ENCODE measurements at places on chromosomes 3 and 15. TPM values are rescaled to one million over a fixed set of nuclear protein-coding genes. Genes with fewer than 3 reads are reported as not detected.

Gene MOBP
- total RNA-seq: not detected

DNA sequence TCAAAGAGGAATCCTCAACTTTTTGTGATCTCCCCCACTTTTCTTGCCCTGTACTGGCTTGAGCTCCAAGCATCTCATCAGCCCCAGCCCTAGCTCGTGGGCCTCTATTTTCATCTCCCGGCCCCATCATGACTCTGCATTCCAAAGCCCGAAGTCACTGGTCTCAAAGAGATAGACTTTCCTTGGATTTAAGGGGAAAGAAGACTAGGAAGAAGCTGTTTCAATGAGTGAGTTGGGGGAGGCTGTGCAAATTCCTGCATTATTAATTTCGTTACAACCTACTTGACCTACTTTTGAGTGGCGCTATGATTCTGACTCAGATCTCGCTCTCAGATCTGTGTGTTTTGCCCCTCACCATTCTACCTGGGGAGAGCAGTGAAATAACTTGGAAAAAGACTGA lies 266.6 kb upstream of the TBL1XR1 start:
- no peak for DNase-seq

Gene UCN2
- not detected for total RNA-seq

GRCh38 chr15:35721751-35722150 lies 175.8 kb upstream of the DPH6 start:
- no peak for DNase-seq

DNA sequence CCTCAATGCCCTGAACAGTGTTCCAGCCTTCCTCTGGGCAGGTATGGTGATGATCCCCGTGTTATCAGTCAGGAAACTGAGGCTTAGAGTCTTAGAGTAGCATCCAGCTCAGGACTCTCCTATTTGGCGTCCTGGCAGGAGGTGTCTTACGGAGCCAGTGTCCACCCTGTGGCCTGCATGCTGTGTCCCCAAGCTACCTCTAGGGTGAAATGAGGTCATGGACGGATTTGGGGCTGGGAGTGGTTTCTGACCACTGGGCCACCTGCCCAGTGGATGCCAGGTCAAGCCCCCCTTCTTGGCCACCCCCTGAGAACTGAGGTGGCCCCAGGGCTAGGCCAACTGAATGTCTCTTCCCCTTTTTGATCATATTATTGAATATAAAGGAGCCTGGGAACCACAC lies 27.2 kb upstream of the SLC6A6 start:
- no peak for DNase-seq

Gene CELF6
- total RNA-seq: 0.55 TPM

- no peak for DNase-seq
Observed at GRCh38 chr3:191198932-191199331, at the start of gene OSTN. OSTN (plus strand) TSS chr3:191199241; CDS start chr3:191212533, 13,292 bp downstream.

Gene RTP1
- total RNA-seq: not detected

Gene HCN4
- total RNA-seq: not detected

Gene HIGD2B
- 1.0 TPM for total RNA-seq

Gene IGSF11
- total RNA-seq: not detected

DNA sequence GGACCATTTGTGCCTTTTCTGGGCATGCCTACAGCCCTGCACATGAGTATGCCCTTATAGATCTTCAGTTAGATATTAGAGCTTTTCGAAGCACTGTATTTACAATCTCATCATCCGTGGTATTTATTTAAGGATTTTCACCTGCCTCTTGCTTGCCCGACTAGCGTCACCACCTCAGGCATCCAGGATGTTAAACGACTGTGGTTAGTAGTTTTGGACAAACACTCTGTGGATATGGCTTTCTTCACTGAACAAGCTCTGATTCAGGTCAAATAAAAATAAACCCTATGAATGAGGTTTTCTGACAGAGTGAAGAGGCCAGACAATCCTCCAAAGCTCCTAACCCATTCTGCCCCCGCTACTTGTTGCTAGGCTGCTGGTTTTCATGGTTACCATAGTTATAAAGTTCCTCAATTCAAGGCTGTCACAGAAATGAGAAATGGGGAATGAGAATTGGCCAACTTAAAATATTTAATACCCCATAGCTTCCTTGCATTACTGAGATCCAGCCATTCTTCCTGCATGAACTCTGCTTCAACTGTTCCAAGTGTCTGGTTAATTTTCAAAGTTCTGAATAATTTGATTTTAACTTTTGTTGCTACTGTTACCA lies 440.1 kb downstream of the GABRG3 start:
- DNase-seq: no peak

DNA sequence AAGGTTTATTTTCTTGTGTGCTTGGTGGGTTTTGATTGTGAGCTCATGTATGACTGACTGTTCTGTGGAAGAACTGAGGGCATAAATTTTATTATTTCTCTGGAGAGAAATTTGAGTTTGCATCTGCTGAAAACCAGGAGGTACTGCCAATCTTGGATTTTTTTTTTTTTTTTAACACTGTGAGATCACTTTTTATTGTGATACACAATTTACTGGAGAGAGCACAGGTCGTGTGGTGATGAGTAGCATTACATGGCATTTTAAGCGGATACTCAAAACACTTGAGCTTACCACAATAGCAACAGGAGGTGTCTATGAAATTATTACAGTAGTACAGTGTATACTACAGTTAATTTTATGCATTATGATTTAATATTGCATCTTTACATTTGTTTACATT lies 237.4 kb downstream of the MFSD1 start:
- DNase-seq: no peak

DNA sequence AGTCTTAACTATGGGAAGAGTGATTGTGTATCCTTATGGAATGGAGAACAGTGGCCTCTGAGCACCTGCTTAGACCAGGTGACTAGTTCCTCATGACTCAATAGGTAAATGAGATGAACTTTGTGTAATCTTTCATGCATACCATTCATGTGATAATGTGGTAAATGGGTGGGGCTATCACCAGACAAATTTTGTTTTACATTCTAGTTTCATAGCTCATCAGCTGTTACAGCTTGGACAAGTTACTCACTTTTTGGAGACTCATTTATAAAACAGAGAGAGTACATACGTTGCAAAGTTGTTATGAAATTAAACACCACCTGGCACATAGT lies 103.7 kb upstream of the TGFBR2 start:
- DNase-seq: no peak

GRCh38 chr3:152461460-152461859 lies 192.7 kb downstream of the MBNL1 start:
- DNase-seq: no peak

DNA sequence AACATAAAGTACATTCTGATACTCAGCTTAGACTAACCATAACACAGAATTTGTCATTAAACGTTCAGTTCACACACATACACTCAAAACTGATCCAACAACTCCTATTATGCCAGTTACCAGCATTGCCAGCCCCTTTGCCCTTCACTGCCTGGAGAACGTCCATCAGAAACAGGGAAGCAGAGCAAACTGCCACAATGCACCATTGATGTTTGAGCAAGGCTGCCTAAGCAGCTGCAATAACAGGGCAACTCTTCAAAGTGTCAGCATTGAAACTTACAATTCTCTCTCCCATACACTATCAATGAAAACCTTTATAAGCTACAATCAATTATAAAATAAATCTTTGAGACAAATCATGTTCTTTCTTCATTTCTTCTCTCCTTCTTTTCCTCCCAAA lies 85.1 kb downstream of the ZBTB20 start:
- DNase-seq: no peak

- DNase-seq: no peak
Observed at GRCh38 chr15:59159210-59159609, 47.4 kb upstream of the LDHAL6B start.

DNA sequence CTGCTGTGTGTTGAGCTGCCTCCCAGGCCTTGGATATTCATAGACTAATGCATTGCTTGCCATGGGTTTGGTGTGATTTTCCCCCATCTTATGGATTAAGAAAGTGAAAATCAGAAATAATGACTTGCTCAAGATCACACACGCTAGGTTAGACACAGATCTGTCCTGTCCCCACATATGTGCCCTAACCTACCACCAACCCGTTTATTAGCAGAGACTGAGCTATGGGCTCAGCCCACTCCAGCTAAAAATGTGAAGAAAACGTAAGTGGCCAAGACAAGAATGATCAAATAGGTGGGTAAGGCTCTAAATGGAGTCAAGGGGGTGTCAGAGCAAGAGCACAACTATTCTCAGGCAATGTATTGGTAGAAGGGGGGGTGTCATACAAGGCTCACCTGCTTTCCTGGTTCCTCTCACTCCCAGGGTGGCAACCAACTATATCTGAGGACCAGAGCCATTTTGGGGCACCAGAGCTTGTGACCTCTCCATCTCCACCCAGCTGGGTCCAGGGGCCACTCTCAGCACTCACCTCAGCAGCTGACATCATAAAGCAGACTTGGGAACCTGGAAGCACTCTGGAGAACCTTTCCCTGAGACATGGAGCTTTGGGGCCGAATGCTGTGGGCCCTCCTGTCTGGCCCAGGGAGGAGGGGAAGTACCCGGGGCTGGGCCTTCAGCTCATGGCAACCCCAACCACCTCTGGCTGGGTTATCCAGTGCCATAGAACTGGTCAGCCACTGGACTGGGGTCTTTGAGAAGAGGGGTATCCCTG lies 1.4 kb downstream of the HEMK1 start:
- DNase-seq: no peak

DNA sequence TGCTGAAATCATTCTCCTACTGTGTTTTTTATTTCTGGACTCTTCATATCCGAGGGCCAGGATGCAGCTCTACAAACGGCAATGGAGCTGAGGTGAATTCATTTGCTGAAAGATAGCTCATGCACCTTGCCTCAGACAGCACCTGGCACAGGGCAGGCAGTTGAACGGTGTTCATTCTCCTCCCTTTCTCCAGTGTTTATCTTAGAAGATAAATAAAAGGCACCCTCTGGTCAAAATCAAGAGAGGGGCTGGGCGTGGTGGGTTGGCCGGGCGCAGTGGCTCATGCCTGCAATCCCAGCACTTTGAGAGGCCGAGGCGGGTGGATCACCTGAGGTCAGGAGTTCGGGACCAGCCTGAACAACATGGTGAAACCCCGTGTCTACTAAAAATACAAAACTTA lies 79.3 kb upstream of the LMOD3 start:
- peak; percentile 38 for DNase-seq

DNA sequence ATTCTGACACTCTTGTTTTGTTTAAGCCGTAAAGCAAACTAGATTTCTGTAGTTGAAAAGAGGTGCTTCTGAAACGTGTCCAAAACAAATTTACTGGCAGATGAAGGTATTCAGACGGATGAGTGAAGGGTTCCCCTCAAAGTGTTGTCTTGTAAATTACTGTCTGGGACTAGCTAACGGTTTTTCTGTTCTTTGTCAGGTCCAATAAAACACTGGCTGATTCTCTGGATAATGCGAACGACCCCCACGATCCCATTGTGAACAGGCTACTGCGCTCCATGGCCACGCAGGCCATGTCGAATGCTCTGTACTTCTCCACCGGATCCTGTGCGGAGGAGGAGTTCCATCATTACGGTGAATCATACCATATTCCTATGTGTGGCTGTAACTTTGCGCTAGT lies 27.7 kb downstream of the TIPIN start:
- DNase-seq: no peak

DNA sequence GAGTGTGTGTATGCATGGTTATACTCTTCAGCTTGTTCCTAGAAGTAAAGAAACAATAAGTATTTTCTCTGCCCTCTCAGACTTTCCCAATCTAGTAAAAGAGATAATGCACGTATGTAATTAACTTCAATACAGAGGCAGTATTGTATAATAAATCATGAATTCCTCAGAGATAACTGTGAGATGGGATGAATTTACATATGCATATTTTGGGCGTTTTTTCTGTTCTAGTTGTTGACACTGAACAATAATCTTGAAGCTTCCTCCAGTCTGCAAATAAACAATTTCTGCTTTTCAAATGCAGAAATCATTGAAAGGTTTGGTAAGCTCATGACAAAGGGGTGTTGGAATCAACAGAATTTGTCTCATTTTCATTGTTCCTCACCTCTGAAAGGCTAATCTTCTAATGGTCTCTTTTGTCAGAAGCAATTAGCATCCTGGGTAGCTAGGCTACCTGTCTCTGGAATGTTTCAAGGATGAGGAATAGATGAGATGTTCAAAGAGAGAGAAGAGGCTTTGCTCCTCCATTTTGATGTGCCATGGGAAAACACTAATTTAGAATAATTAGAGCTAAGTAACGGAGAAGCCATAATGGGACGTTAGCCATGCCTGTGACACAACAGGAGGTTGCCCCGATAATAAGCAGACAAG lies 43.3 kb upstream of the SIAH2 start:
- no peak for DNase-seq

DNA sequence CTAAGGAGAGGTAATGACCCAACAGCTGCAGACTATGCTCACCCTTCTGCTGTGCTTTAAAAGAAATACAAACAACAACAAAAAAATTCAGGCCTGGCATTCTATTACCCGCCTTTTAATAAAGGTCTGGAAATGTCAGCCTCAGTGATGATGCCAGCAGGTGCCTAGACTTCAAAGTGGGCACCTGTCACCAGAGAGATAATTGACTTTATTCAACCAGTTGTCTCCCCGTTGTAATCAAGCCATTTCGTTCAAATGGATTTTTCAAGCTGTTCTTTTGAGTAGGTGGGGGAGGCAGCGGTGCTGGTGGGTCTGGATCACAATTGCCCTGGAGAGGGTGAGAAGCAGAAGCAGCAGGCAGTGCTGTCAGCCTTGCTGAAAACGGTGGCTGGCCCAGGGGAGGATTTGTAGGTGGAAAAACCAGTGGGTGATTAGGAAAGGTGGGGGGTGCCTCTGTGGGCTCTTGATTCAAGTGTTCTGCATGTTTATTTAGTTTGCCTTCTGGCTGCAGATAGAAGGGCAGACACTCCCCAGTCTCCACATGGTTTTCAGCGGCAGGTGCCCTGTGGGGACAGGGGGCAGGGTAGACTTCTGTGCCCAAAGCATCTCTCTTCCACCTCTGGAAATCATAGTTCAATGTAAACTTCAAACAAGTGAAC lies 300.2 kb upstream of the SLCO3A1 start:
- DNase-seq: no peak

DNA sequence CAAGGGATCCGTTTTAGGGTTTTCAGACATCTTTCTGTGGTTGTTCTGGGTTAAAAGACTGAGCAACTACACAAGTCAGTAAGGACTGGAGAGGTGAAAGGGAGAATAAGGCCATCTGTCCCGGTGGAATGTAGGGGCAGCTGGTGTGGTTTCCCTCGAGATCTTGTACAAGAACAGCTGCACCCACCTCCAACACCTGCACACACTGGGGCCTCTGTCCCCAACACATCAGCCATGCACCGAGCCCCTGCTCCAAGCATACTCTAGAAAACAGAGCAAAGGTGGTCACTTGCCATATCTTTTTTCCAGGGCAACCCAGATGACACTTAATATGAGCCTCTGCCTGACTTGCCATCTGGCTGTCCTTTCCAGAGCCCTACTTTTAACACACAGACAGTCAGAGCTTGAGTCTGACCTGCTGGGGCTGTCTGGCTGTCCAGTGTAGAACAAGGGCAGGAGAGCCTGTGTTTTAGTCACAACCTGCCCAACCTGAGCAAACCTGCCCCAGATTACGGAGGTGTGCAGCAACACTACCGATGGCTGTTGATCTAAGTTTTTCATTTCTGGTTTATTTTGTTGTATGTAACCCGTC lies 12.2 kb downstream of the MAN2A2 start:
- DNase-seq: no peak

GRCh38 chr3:158532099-158532734 lies 38.8 kb upstream of the MLF1 start:
- DNase-seq: peak; percentile 72

Gene POLQ
- 12.4 TPM for total RNA-seq

Measured in HT-29 (cell line).